ENCODE measurements at places on chromosomes 2 and 18.

DNA sequence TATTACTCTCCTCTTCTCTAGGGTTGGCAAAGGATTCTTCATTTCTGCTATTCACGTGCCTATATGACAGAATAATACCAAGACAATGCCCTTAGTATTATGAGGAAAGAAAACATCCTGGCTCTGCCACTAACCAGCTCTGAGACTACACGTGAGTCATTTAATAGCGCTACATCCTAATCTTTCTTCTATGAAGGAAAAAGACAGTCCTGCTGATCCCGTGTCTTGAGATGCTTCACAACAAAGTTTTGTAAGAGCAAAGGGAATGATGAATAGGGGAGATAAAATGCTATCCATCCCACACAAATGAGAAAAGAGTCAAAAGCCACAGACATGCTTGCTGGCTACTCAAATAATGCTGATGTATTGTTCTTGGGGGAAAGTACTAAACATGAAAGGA lies 152.8 kb downstream of the PID1 start:
- DNase-seq = no peak

DNA sequence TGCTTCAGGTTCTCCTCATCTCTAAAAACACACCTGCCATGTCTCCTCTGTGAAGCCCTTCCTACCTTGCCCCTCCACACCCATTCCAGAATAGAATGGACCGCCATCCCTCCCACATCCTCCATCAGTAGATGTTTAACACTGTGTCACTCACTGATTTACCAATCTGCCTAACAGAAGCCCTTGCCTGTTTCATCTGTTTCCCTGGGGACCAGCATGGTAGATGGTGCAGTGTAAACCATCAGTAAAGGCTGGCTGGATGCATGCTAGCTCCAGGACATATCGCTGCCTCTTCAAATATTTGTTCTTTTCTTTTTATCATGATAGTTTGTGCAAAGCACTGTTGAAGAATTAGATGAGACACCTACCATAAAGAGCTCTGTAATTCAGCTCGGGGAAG lies 271.4 kb downstream of the PIEZO2 start:
- DNase-seq = no peak

GRCh38 chr2:5119046-5119445 lies 573.1 kb upstream of the SOX11 start:
- DNase-seq = no peak

- DNase-seq = peak; percentile 44
Observed at GRCh38 chr2:196719110-196719872, 79.8 kb downstream of the CCDC150 start.

DNA sequence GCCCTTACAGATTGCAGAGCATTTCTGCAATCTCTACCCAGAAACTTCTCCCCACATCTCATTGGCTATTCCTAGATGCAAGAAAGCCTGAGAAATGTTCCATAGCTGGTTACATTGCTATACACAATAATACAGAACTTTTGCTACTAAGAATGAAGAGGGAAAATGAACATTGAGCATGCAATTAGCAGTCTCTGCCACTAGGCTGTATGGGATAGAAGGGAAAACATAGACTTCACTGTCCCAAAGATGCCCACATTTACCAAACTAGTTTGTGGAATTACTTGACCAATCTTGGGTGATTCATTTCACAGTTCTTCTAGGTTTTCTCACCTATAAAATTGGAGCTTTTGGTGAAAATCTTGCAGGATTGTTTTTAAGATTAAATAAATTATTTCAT lies 265.7 kb upstream of the NT5C1B start:
- peak; percentile 41 for DNase-seq

GRCh38 chr2:221970389-221970788 lies 328.4 kb downstream of the PAX3 start:
- DNase-seq = no peak

DNA sequence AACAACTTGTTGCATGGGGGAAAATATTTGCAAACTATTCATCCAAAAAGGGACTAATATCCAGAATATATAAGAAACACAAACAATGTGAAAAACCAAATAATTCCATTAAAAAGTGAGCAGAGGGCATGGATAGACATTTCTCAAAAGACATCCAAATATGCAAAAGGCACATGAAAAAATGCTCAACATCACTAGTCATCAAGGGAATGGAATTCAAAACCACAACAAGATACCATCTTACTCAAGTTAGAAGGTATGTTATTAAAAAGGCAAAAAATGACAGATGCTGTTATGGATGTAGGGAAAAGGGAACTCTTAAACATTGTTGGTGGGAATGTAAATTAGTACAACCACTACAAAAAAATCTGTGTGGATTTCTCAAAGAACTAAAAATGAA lies 396.5 kb downstream of the CCDC85A start:
- no peak for DNase-seq

GRCh38 chr2:59900728-59901452 lies 652.6 kb downstream of the BCL11A start:
- DNase-seq = no peak

DNA sequence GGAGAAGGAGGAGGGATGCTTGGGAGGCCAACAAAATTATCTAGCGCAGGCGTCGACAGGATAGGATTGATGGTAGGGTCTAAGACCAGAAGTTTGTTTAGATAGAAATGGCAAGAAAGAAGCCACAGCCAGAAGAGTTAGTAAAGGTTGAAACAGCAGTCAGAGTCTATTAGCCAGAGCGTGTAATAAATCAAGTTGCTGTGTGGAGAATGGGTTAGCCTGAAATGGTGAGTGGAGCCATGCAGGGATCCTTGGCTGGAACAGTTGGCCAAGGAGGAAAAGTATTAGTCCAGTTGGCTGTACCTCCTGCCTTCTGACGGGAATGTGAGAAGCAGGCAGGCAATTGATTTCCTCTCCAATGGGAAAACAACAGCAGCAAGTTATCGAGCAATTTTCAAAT lies 190.7 kb upstream of the CCDC68 start:
- DNase-seq = no peak

- peak; percentile 20 for DNase-seq
Observed at GRCh38 chr2:40450066-40450795, 1.7 kb downstream of the SLC8A1 start.

GRCh38 chr18:1751249-1751648 lies 820.1 kb downstream of the METTL4 start:
- no peak for DNase-seq

DNA sequence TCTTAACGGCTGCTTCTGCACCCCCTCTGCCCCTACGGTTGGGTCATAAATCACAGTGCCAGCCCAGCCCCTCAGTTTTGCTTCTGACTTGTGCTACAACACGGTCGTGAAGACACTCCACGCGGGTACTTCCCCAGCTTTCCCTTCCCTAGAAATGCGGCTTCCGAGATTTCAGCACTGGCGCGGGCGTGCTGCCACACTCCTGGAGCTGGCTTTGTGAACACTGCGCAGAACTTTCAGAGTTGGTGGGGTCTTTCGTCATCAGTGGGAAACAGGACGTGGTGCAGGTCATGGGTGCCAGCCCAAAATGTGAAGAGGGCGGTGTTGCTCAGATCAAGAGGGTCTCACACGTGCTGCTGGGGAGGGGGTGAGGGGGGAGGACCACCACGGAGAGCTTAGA lies 733.0 kb upstream of the SALL3 start:
- DNase-seq = no peak

DNA sequence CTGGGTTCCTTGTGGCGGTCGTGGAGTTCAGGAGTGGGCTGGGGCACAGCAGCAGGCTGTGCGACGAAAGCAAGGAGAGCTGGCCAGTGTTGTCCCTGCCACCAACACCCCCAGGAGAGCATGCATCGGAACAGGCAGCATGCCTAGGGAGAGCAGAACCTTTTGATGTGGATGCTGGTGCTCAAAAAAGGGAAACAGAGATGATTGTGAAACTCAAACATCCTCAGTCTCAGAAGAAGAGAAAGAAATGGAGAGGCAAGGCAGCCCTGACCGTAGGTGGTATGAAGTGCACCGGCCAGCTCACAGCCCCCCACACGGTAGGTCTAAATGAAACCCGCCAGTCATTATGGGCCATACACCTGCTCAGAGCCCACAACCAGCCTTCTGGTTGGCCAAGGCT lies 253.4 kb downstream of the GBX2 start:
- DNase-seq = no peak

GRCh38 chr2:174051741-174052583 lies 86.8 kb upstream of the SP3 start:
- DNase-seq = peak; percentile 58

- peak; percentile 72 for DNase-seq
Observed at GRCh38 chr2:226478109-226478809, 321.4 kb downstream of the IRS1 start.

DNA sequence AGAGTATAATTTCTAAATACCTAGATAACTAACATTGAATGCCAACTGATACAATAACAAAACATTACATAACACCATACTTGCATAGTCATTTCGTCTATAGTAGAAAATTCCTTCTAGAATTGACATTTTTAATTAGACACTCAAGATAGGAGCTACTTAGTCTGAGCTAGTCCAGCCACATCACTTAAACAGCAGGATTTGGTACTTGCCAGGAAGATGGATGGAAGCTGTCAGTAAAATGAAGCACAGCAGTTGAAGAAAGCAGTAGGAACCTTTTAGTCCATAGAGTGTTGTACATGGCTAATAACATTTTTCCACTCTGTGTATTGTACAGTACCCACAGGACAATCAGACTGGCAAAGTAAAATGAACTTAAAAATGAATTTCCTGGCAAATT lies 372.0 kb downstream of the GALNT13 start:
- DNase-seq = no peak

- DNase-seq = no peak
Observed at GRCh38 chr2:113260991-113261390, 17.7 kb downstream of the PAX8 start.

GRCh38 chr2:238942080-238942725 lies 94.3 kb downstream of the TWIST2 start:
- DNase-seq = no peak

GRCh38 chr18:22489704-22490103 lies 72.0 kb upstream of the CTAGE1 start:
- DNase-seq = no peak

GRCh38 chr2:197893403-197894177 lies 89.2 kb downstream of the PLCL1 start:
- no peak for DNase-seq

DNA sequence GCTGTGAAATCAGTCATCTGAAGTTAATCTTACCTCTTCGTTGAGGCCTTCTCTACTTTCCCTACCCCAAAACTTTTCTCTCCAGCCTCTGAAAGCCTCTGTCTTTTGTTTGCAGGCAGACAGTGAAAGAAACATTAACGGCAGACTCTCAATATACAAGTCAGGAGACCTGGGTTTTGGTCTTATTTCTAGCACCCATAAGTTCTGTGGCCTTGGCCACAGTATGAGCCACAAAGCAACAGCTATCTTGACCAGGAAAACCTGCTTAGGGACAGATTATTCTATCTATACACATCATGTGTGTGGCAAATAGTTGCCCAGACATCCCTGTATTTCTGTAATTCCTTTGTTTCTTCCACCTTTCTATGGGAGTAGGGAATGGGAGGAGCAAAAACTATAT lies 318.3 kb downstream of the AGPS start:
- DNase-seq = no peak

- DNase-seq = no peak
Observed at GRCh38 chr2:233699424-233700027, 6.8 kb downstream of the UGT1A6 start.

- DNase-seq = peak; percentile 70
Observed at GRCh38 chr2:102141970-102142828, at the start of gene IL1R1. Gene IL1R1, plus strand, starts transcription at chr2:102142746. Its CDS starts 14,979 bp downstream, at chr2:102157725.

DNA sequence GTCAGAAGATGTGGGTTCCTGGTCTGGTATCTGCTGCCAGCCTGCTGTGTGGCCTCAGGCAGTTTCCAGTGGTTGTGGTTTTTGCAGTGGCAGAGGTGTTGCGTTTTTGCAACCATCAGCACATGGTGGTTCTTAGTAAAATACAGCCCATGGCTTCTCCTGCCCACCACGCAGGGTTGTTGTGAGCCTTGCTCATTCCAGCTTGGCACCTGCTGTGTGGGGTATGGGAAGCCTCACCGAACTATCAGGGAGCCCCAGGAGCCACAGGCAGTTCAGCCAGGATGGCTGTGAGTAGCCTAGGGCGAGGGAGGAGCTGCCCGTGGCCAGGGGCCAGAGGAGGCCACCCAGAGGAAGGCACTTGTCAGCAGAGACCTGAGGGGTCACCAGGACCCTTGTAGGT lies 9.8 kb downstream of the ARID5A start:
- DNase-seq = no peak
